Activated gamma-delta T cell treated with anti-CD3 and anti-CD28 coated beads, Interleukin-2, amount 50 U/mL, for 16 hours (primary cell): ENCODE measurements at places on chromosomes 12 and 14.

DNA sequence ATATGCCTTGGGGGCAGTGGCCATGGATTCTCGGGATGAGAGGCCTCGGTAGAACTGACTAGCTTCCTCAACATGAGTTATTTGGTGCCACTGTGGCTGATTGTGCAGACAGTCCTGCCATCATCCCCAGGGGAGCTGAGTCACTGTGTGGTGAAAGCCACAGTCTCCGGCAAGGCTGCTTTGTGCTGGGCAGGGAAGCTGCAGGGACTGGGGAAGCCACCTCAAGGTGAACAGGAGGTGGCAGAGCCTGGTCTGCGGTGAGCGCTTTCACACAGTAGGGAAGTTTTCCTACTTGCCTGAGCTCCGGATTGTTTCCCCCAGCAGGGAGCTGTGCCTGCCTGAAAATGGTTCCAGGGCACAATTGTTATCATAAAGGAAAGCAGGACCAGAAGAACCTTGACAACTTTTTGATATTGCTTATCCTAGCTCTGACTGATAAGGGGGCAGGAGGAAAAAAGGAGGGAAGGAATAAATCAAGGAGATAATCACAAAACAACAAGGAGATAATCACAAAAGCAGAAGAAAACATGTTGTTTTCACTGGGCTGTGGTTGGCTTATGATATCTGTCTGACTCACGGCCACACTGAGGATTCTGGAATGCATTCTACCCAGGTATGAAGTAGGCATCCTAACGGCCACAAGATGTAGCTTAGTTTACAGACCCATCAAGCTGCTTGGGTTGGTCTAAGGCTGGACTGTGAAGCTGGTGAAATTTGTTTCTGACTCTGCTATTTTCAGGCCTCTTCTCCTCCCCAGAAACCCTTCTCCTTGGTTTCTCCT, 32.2 kb upstream of the GNG2 start:
- DNase-seq = peak; percentile 61

GRCh38 chr12:13452955-13453570, 256.5 kb downstream of the EMP1 start:
- no peak for DNase-seq

DNA sequence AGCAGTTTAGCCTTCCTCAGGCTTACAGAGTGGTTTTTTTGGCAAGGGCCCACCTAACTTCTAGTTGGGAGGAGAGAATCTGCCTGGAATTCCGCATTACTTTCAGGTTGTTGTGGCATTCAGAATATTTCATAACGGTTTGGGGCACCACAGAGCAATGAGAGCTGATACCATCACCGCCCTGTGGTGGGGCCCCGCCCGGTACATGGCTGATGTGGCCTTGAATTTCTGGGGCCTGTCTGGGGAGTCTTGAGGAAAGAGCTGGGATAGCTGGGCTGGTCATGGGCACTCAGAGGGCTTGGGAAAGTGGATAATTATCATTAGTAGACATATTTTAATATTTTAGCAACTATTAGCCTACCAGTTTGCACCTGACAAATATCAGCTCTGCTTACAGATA, 4.2 kb downstream of the TESPA1 start:
- no peak for DNase-seq

GRCh38 chr14:74506411-74506851, 12.9 kb downstream of the ISCA2 start:
- no peak for DNase-seq

DNA sequence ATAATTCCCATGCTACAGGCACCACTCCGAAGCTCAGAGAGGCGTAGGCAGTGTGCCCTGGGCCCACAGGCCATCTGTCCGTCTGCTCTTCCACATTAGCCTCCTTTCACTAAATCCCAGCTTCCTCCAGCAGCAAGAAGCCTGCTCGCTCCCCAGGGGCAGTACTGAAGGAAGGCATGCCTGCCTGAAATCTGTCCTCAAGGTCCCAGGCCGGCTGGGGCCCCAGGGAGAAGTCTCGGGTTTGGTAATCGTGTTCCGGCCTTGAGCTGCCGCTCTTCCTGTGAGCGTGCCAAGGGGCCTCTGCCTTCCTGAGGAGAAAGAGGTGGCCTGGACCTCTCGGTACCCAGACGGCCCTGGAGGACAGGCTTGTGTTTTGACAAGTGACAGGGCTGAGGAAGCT, 15.2 kb upstream of the DLK1 start:
- DNase-seq = no peak

DNA sequence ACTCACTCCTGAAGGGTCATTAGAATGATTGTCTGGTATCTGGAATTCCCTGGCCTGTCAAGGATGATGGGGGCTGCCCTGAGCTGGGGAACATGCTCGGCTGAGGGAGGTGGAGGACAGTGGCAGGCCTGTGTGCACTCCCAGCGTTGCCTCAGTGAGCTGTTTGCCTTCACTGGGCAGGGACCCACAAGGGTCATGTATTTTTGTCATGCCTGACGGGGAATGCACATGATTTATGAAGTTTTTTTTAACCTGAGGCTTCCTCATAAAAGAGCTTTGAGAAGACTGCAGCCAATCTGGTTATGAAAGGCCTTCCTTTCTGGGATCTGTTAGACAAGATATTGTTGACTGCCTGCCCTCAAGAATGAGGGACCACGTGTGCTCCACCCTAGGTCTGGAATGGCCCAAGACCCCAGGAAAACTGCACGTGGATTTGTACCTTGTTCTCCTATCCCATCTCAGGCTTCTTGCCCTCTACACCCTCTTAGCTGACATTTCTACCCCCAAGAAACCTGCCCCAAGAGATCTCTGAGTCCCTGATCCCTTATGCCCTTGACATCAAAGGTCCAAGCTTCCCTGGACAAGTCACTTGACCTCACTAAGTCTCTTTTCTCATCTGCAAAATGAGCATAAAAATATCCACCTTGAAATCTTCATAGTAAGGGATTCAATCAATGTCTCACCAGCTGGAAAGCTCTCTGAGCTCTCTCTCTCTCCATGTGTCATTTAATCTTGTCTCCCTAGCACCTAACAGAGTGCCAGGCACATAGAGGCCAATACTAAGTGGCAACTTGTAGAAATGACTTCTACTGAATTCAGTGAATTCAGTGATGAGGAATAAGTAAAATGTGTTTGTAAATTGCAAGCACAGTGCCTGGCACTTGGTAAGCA, 24.5 kb upstream of the COL2A1 start:
- DNase-seq = no peak

DNA sequence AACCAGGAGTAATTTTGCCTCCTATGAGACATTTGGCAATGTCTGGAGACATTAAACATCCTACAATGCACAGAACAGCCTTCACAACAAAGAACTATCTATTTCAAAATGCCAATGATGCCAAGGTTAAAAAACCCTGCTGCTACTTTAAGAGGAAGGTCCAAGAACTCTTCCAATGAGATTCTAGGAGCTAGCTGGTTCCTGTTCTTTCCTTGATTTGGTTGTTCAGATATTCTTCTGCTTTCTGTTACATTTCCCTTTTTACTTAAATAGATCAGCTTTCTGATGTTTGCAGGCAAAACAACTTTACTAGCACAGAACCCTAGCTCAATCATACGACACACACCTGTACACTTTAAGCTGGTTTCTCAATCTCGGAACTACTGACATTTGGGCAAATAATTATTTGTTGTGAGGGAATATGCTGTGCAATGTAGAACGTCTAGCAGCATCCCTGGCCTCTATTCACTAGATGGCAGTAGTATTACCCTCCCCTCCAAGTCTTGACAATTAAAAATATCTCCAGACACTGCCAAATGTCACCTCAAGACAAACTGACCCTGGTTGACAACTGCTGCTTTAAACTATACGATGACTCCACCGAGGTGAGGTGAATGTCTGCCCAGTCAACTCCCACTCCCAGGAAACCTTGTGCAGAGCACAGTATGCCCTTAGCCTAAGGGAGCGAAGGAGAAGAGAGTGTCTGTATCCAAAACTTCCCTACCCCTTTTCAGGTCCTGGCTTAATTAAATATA, 4.4 kb downstream of the BLTP3B start:
- DNase-seq = no peak
